ENCODE measurements at places on chromosomes 1 and 21.

DNA sequence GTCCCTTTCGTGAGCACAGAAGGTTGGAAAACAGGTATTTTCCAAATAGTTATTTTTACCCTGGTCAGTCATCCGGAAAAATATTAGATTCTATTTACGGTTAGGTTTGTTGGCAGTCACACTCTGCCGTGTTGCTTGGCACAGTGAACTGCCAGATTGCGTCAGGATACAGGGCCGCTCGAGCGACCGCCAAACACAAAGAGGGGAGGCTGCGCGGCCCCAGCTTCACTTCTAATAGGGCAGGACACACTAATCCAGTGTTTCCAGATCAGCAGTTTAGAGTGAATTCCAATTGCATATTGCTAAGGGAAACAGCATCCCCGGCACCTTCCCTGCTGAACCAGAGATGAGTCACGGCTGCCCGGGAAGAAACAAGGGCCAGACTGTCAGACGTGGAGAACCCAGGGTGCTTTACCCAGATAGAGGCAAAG is 22.9 kb downstream of the UMODL1 start:
- DNase-seq, result no peak

DNA sequence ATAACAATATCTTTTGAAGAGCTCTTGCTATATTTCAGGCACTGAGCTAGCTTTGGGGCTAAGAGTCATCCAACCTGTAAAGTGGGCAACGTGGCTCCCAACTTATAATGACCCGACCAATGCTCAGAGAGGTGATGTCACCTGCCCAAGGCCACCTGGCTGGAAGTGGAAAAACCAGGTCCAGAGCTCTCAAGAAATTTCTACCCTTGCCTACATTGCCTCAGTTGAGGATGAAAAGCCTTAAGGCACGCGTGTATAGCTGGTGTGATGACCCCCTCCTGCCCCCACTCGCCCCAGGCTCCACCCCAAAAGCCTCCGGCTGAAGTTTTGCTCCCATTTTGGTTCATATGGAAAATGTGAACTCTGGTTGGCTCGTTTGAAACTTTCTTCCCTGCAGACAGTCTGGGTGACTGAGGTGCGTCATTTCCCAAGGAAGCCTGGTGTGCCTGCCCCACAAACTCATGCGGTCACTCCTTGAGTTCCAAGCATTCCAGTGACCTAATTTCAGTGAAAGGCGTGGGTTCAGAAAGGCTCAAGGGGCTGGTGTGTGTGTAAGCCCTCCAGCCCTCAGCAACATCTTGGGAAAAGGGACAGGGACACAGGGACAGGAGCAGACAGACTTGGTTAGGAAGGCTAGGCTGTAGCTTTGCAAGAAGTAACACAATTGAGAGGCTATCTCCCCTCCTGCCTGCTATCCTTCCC is 20.5 kb downstream of the HTR1D start:
- DNase-seq, result no peak

GRCh38 chr1:113835686-113836290 is 23.5 kb upstream of the RSBN1 start:
- DNase-seq, result no peak

DNA sequence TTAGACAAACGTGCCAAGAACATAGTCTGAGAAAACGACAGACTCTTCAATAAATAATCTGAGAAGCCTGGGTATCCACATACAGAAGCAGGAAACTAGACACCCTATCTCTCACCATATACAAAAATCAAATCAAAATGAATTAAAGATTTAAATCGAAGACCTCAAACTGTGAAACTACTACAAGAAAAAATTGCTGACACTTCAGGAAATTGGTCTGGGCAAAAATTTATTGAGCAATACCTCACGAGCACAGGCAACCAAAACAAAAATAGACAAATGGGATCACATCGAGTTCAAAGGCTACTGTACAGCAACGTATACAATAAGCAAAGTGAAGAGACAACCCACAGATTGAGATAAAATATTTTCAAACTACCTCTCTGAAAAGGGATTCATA is 292.8 kb upstream of the RGS18 start:
- DNase-seq, result no peak
